Activated CD8-positive, alpha-beta memory T cell treated with anti-CD3 and anti-CD28 coated beads for 1 hour (primary cell): ENCODE measurements at places on chromosomes 1 and 21.

DNA sequence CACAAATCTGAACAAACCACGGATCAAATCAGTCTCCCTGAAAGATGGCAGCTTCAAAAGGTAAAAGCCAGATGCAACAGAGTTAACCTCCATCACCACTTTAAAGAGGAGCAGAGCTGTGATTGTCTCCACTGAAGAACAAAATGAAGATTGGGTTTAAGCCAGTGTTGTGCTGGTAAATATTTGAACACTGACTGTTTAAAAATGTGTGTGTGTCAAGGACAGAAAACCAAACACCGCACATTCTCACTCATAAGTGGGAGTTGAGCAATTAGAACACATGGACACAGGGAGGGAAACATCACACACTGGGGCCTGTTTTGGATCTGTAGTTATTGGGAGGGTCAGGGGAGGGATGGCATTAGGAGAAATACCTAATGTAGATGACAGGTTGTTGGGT lies 83.9 kb downstream of the ST6GALNAC5 start:
- no peak for DNase-seq

GRCh38 chr21:26136671-26137070 lies 33.9 kb downstream of the APP start:
- no peak for DNase-seq

DNA sequence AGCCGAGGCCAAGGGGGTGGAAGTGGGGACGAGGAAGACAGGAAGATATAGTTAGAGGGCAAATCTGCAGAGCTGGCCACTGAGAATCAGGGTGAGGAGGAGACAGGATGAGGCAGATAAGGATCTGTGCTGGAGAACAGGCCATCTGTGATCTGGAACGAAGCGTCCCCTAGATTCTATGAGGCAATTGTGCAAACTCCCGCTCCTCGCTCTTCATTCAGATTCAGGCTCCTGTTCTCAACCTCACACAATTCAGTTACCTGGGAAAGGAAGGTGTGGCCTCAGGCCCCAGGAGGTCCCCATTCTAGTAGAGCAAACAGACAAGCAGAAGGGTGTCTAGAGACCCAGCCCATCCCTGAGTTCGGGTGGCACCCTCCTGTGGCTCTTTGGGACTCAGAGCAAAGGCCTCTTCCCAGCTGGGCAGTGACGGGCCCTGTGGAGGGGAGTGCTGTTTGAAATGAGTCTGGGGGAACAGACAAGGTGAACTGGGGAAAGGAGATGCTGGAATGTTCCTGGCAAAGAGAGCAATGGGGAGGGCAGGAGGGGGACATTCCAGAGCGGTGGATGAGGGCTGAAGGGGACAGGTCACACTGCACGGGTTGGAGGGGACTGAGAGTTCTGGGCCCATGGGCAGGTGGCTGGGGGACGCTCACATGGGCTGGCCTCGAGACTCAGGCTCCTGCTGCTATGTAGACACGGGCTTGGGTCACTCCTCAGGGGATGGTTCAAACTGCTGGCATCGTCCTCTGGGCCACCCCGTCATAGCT lies 39.9 kb upstream of the AJAP1 start:
- no peak for DNase-seq

- DNase-seq: peak; percentile 17
These were observed 23.6 kb downstream of the PTPRU start for GRCh38 chr1:29259802-29260441.

DNA sequence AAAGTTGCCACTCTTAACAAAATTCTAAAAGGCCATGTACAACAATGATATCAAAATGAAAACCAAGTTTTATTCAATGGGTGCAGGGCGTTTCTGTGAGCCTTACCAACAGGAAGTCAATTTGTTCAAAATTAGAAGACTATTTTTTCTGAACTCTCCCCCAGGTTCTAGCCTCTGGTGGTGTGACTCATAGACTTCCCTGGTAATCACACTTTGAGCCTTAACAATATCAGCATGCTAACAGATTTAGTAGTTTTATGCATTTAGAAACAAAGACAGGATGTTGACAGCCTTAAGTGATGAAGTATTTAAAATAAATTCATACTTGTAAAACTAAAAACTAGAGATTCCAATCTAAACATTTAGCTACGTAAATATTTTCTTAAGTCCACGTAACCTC lies 88.4 kb downstream of the LRRC8C start:
- DNase-seq: no peak

DNA sequence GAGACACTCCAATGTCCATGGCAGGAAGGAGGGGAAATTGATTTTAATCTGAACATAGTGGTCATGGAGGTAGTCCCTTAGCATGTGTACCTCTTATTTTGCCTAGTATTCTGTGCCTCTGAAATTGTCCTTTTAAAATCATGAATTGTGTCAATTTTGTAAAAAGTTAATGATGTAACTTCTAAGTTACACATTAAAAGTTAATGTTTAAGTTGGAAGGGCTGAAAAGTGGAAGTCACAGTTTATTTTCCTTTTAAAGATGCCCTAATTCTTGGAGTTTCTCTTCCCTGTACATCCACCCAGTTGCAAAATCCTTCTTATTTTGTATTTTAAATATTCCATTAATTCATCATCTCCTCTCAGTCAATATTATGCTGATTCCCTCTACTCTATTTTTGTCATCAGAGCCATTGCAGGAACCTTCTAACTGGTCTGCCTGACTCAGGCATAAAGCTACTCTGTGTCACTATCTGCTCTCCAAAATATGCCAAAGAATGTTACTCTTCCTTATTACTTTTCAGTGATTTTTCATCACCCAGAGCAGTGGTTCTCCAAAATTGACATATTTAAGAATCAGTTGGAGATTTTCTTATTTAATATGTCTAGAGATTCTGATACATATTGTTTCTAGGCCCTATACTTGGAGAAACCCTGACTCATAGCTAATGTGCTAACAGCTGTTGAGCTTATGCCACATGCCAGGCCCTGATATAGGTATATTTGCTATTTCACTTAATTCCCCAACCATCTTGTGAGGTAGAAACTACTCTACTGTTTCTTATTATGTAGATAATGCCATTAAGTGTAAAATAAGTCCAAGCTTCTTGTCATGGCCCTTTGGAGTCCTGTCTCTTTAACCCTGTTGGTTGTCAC lies 5.1 kb downstream of the HOOK1 start:
- DNase-seq: no peak

DNA sequence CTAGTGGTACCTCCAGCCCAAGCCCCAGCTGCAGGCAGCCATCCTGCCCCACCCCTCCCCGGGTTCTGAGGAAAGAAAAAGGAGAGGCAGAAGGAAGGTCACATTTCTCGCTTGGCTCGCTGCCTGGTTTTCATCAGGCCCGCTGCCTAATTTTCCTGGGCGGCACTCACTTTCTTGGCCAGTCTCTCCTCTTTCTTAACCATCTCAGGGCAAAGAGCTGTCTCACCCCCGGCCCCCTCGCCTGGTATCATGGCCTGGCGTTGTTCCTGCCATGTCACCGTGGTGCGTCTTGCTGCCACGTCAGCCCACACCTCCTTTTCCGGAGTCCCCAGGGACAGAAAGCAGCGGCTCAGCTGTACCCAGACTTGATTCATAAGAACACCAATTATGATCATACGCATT lies 26.6 kb upstream of the CASZ1 start:
- DNase-seq: no peak

DNA sequence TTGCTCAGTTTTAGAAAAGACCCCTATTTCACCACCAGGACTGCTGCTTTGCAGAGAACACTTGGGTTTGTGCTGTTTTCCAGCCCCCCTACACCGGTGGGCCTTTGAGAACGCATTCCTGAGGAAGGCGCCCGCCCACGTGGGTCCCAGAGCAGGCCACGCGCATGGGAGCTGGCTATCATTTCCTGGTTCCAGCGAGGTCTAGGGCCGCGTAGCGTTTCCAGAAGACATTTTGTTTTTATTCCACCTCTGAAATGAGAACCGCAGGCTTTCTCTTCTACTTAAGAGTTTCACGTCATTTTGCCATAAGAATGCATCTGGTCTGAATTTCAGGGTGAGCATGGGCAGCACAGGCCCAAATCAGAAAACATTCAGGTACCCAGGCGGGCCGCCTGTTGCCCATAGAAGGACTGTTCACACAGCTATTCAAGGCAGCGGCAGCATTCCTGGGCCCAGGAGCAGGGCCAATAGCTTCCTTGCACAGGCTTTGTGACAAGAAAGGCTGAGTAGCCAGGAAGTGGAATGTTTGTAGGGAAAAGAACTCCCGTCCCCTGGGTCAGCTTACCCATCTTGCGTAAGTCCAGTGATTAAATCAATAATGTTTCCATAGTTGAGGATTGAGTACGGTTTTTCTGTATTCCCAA lies 1.4 kb upstream of the KLHL21 start:
- no peak for DNase-seq

GRCh38 chr1:6162773-6163172 lies 17.3 kb downstream of the CHD5 start:
- DNase-seq: no peak

GRCh38 chr1:53834776-53835175 lies 3.3 kb downstream of the NDC1 start:
- no peak for DNase-seq

DNA sequence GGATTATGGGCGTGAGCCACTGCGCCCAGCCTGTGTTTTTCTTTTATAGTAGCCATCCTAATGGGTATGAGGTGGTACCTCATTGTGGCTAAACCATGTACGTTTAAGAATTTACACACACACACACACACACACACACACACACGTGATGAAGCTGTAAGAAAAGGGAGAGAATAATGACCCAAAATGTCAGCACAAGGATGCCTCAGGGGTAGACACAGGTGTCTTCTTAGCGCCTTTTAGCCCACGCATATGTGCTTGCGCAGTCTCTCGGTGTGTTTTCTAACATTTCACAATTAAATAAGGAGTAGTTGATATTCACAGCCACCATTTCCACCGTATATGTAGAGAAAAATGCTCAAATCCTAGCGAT lies 782 bp upstream of the PFKL start:
- DNase-seq: no peak

GRCh38 chr1:17914987-17915386 lies 159.9 kb downstream of the ACTL8 start:
- DNase-seq: no peak

DNA sequence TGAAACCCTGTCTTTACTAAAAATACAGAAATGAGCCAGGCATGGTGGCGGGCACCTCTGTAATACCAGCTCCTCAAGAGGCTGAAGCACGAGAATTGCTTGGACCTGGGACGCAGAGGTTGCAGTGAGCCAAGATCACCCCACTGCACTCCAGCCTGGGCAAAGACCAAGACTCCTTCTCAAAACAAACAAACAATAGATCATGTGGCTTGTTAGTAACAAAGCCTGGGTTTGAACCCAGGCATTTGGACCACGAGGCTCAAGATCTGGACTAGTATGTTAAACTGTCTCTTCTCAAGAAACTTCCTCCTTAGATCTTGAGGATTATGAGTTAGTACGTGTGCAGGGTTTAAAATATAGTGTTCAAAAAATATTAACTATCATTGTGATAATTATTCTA lies 1.6 kb downstream of the INPP5B start:
- no peak for DNase-seq

GRCh38 chr1:982765-983436 lies 1.0 kb upstream of the PERM1 start:
- no peak for DNase-seq

- no peak for DNase-seq
These were observed 26.5 kb downstream of the CYYR1 start for GRCh38 chr21:26546446-26547097.

DNA sequence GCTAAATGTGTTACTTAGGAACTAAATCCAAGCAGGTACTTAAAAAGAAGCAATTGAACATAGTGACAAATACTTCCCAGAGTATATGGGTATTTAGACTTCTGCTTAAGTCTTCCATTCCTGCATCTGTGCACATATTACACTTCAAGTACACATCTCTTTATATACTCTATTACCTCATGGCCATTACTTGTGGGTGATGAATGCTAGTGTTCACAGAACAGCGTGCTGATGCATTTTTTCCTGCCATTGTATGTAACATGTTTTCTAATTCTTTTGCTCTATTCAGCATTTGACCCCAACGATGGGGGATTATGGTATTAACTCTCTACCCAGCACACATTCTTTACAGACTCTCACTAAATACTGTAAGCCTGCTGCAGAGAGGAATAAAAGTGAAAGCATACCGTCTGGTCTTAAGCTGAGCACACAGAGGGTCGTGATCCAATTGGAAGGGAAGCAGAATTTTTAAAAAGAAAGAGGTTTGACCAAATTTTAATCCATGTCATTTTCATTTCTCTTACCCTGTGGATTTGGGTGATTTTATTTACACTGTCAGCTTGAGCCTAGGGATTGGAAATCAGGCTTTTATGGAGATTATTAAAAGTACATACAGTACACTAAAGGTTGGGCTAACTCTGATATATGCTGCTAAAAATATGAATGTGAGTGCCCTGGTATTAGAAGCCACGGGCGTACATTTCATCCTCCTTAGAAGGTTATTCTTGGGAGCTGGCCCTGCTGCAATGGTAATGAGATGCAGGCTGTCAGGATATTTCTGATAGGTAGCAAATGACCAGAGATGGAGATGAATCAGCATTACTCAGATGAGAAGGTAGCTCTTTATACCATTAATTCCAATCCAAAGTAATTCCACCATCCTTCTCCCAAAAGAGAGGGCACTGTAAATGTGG lies 95.5 kb upstream of the PROX1 start:
- DNase-seq: no peak

DNA sequence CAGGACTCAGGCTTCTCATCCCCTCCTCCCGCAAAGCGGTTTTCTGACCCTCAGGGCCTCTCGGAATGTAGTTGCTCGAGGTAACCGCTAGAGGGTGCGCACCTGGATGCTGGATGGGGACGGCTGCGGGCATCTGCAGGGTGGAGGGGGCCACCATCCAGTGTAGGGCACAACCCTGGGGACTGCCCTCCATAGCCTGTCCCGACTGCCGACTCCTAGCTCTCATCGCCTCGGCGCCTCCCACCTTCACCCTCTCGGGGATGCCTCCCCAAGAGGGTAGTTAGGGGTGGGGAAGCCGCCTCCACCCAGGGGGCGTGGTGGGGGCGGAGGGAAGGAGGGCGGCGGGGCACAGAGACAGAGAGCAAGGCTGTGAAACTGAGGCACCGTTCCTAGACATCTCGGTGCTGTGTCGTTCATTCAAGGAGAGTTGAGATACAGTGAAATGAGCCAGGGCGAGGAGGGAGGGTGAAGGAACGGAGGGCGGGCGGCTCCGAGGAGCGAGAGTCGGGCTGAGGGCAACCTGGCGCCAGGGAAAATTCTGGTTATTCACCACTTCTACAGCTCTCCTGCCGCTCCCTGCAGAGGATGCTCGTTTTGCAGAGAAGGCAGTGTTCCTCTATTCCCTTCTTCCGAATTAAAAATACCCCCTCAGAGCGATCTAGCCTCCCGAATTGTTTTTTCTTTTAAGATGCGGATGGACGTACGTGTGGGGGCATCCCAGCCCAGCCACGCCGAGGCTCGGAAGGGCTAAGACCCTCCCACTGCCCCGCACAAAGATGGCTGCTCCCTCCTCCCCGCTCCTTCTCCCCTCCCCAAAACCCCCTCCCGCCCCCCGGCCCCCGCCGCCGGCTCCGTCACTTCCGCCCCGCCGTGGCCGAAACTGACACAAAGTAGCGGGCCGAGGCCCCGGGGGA lies at the start of gene ATP8B2:
Gene ATP8B2, plus strand, starts transcription at position 857 of the 914 bp plus-strand sequence. CDS start 2,617 bp downstream, outside the sequence.
- DNase-seq: peak; percentile 65

GRCh38 chr21:42671778-42672593 lies 18.6 kb downstream of the PDE9A start:
- DNase-seq: no peak
